ENCODE measurements at places on chromosomes 5 and 9.

DNA sequence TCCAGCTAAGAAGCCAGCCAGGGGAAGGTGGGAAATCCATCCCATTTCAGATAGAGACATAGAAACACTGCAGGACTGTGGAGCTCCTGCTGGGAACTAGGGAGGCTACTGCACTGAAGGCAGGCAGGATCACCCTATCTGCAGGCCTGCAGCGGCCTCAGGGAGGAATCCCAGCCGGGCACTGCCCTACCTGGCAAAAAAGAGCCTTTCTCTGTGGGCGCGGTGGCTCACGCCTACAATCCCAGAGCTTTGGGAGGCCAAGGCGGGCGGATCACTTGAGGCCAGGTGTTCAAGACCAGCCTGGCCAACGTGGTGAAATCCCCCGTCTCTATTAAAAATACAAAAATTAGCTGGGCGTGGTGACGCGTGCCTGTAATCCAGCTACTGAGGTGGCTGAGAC, 71.4 kb upstream of the PHYKPL start:
- no peak for DNase-seq

DNA sequence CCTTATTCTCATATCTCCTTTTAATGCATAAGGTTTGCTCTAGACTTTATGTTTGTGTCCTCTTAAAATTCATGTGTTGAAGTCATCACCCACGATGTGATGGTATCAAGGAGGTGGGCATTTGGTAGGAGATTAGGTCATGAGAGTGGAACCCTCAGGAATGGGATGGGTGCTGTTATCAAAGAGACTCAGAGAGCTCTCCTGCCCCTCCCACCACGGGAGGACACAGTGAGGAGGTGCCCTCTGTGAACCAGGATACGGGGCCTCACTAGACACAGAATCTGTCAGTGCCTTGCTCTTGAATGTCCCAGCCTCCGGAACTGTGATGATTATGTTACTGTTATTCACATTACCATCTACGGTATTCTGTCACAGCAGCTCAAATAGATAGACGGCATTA, 359.0 kb downstream of the IRX1 start:
- no peak for DNase-seq

DNA sequence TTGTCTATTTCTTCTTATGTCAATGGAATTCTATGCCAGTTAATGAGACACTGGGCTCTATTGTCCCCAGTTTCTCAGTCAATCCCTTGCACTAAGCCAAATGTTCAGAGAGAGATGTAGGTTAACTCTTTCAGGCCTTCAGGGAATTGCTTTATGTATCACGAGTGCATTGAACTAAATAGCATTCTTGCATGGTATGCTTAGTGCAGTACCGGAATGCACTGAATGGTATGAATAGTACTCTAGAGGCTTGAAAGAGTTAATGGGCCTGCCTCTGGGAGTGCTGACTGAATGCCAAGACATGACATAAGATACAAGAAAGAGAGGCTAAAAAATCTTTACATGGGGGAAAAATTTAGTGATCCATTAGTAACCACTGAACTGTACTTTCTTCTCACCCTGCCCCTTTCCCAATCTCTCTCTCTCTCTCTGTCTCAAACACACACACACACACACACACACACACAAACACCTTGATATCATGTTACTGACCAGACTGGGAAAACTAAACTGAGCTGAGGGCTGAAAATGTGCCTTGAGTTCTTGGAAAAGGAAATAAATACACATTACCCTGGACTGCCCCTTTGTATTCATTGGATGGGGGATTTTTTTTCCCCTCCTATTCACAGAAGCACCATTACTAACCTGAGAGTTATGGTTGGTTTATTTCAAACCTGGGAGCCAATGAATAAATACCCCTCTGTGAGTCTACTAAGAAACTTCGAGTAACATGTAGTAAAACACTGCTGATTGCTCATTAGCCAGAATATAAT, 35.4 kb upstream of the TMC1 start:
- DNase-seq: peak; percentile 90

DNA sequence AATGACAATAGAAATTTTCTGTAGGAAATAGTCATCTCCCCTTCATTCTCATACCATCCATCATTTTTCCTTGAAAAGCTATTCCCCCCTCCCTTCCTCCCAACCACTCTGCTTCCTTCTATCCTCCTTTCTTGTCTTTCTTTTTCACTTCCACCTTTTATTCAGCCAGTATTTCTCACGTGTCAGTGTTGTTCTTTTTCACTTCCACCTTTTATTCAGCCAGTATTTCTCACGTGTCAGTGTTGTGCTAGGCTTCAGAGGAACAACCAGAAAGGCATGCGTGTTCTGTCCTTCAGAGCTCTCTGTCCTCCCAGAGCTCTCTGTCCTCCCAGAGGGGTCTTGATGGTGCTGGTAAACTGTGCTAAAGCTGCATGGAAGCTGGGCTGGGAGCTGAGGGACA, 419.6 kb downstream of the GADD45G start:
- no peak for DNase-seq

DNA sequence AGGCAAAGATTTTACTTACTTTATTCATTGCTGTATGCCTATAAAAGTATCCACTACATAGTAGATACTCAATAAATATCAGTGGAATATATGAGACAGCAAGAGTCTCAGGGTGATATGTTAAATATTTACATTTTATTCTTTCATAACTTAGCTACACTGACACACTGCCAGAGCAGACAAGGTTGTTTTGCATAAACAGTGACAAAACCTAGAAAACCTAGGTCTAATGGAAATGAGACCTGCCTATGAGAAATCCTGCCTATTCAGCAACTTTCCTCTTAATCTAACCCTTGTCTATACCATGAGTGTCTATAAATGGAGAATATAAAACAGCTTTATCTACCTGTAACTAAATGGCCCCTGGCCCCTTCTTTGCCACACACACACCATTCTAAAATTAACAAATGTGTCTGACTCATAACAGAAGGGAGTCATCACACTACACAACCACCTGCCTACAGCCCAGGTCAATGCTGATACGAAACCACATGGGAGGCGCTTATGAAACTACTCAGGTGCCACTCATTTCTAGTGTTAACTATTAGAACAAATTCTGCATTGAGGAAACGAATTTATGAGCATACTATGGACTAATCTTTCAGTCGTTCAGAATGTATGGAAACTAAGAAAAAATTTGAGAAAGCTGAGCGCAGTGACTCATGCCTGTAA, 60.3 kb downstream of the UBAP2 start:
- DNase-seq: no peak

- peak; percentile 45 for DNase-seq
Measured at GRCh38 chr5:60649288-60649917, 50.6 kb downstream of the DEPDC1B start.

DNA sequence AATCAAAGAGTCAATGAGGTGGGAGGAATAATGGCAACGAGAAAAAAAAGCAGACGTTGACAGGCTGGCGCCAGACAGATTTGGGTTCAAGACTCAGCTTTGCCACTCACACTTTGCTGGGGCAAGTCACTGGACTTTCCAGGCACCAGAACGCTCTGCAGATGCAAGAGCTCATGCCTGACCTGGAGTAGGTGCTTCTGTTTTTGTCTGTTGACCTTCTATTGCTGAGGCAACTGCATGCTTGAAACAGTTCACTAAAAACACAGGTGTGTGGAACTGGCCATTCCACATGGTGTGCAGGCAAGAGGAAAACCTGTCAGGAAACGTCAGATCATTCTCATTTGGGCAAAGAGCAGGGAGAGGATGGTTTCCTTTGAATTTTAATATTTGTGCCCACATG, 161.2 kb upstream of the SMIM23 start:
- no peak for DNase-seq

- no peak for DNase-seq
Measured at GRCh38 chr5:169893010-169893409, 87.3 kb downstream of the INSYN2B start.

DNA sequence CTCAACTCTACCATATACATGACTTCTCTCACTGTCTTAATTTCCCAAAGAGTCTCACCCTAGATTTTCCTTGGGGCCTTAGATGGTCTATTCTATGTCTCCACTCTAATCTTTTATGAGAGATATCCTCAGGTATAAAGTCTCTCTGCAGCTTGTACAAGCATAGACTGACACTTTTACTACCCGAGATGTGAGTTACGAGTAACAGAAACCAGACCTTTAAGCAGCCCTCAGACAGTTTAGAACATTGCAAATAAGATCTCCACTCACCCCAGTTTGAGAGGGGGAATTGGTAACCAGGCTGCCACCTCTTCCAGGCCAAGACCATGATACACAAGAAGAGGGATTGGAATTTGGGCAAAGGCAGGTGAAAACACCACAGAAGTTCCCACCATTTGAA, 542.5 kb downstream of the TLE4 start:
- DNase-seq: no peak

GRCh38 chr5:82655078-82655477, 376.9 kb upstream of the RPS23 start:
- no peak for DNase-seq

GRCh38 chr9:123471843-123472570, 116.0 kb downstream of the CRB2 start:
- DNase-seq: no peak

DNA sequence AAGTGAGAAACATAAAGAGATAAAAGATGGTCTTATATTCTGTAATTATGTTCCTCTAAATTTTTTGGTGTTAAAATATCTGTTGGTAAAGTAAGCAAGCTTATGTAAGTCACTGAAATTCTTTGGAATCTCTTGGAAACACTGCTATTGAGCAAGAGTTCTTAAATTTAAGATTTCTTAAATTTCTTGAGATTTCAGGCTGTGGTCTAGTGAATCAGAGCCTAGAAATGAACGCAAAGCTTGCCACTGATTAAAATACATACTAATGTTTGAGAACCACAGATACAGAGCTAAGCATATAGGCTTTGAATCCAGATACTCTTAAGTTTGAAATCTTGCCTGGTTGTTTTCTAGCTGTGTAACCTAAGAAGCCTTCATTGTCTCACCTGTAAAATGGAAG, 133.4 kb downstream of the TRPM3 start:
- DNase-seq: peak; percentile 88

DNA sequence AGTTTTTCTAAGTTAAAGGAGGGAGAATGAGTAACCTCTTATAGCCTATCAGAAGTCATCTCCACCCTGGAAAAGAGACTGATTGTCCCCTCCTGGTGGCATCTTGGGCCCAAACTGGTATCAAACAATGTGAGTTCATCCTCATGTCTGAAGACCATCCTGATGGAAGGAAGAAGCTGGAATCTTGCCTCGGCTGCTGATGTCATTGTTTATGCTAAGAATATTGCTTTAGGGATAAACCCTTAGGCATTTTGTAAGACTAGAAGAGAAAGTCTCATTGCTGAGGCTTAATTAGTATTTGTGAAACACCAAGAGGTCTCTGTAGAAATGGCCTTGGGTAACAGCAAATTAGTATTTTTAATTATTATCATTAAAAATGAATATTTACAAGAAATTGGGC, 65.7 kb upstream of the KCNN2 start:
- no peak for DNase-seq

- DNase-seq: peak; percentile 58
Measured at GRCh38 chr5:13976867-13977830, 32.7 kb upstream of the DNAH5 start.

DNA sequence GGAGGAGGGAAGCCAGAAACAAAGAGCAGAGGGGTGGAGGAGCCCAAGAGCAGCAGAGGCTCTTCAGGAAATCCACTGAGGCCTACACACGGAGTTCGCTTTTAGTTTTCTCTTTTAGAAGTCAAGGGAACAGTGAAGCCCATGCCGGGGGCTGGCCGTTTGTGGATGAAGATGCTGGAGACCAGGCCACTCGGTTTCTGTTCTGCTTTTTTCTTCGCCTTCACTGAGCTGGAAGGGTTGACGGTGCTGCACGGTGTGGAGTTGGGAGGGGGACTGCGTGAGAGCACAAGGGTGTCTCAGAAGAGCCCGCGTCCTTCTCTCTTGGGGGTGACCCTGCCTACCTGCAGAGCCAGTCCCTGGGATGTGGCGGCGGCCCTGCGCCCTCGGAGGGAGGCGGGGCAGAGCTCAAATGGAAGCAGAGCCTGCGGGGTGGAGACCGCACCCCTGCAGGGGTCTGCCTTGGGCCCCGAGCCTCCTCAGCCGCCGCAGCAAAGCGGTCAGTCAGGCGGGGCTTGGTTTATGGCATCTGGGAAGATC, 68.5 kb upstream of the CACNA1B start:
- no peak for DNase-seq

GRCh38 chr5:117645400-117645799, 1070.8 kb upstream of the SEMA6A start:
- no peak for DNase-seq

DNA sequence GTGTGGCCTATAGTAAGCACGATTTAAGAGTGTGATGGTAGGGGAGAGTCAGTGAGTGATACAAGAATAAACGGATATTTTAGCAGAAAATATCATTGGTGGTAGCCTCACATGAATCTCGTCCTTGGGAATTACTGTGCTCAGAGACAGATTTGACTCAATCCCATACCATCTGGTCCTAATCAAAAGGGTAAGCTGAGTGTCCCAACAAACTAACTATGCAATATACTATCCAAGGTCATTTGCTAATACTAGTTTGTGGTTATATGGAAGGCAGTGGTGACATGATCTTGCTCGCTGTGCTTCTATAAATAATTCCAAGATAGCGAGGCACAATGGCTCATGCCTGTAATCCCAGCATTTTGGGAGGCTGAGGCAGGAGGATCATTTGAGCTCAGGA, 103.2 kb downstream of the TRPM6 start:
- peak; percentile 35 for DNase-seq

GRCh38 chr5:135761746-135762145, 72.7 kb upstream of the SLC25A48 start:
- no peak for DNase-seq

DNA sequence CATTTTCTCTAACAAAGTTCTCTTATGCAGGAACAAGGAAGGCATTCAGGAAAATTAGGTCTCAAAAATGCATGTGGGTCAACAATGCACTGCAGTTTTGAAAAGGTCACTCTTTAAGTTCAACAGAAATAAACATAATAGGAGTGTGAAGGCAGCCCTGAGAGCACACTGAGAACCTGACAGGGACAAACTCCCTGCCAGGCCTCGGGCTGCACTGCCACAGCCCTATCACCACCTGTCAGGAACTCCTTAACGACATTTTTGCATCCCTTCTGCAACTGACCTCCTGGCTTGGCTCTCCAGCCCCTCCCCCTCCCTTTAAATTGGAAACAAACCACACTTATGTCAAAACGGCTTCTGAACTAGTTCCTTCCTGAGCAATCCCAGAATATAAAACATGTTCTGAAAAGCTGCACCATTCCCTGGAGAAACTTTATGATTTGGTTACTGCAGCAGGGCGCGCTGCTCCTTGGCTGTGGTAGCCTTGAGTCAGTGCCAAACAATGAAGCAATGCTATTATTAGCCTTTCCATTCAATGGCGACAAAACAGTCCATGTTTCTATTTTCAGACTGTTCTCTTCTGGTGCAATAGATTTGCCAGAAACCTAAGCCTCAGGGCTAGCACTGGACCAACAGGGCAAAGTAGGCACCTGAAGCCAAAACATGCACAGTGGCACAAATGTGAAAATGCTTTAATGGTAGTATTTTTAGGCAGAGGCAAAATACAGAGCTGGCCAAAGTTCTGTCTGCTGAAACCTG, 160.1 kb upstream of the ZNF608 start:
- peak; percentile 89 for DNase-seq

Measured in fibroblast of skin of scalp (primary cell).